ENCODE measurements at places on chromosomes 13 and 19. TPM values are rescaled to one million over a fixed set of nuclear protein-coding genes. Genes with fewer than 3 reads are reported as not detected.

Gene IFI30
- total RNA-seq = 28.0 TPM

Gene HMG20B
- 58.9 TPM for total RNA-seq

Gene BCAM
- 78.5 TPM for total RNA-seq

Gene DENND1C
- total RNA-seq = 2.4 TPM

Gene ZNF382
- 10.8 TPM for total RNA-seq

Gene COL4A2
- total RNA-seq = 76.5 TPM

Gene FAM216B
- total RNA-seq = not detected

Gene CGB3
- total RNA-seq = 0.46 TPM

Gene TMPRSS9
- 0.33 TPM for total RNA-seq

Gene IFT88
- 5.6 TPM for total RNA-seq

Gene SHISA7
- 0.31 TPM for total RNA-seq

Gene CCL25
- total RNA-seq = not detected

Gene MBD3L3
- not detected for total RNA-seq

Gene KLK4
- not detected for total RNA-seq

Gene TMC4
- 12.2 TPM for total RNA-seq

Gene ZNF799
- total RNA-seq = 5.2 TPM

Gene ZNF296
- total RNA-seq = 14.8 TPM

Gene TUBA3C
- not detected for total RNA-seq

Gene CEACAM7
- not detected for total RNA-seq

Gene BEST2
- total RNA-seq = 2.0 TPM

Gene SLC7A9
- not detected for total RNA-seq

Gene UBE2L5
- not detected for total RNA-seq

Gene SWSAP1
- 3.8 TPM for total RNA-seq

Gene METTL21C
- total RNA-seq = not detected

Gene TTYH1
- total RNA-seq = 43.1 TPM

Gene CGB8
- total RNA-seq = not detected

Gene PRKCG
- total RNA-seq = 8.8 TPM

Gene COL4A1
- 73.1 TPM for total RNA-seq

Gene ACP7
- 0.15 TPM for total RNA-seq

Gene HSH2D
- 2.3 TPM for total RNA-seq

Gene DACH1
- not detected for total RNA-seq

Gene ZNF835
- 0.18 TPM for total RNA-seq

Gene DPF1
- 12.0 TPM for total RNA-seq

Gene AZU1
- 0.77 TPM for total RNA-seq

Gene KIR3DL2
- total RNA-seq = not detected

Gene LILRB1
- total RNA-seq = not detected

Gene ZNF415
- 10.3 TPM for total RNA-seq

Gene MBD3L2
- total RNA-seq = not detected

Gene DHDH
- total RNA-seq = 2.0 TPM

Gene NCR1
- total RNA-seq = 2.0 TPM

Gene HTR2A
- not detected for total RNA-seq

Gene LHB
- not detected for total RNA-seq
